ENCODE measurements at places on chromosomes 11 and 22. TPM values are rescaled to one million over a fixed set of nuclear protein-coding genes. Genes with fewer than 3 reads are reported as not detected.

- DNase-seq, result no peak
- H3K36me3 ChIP-seq, result peaks cover 51% of the 10 kb centered on the region
- no peak overlapping the region for H3K4me3 ChIP-seq
- no peak overlapping the region for H3K27ac ChIP-seq
These were observed 32.0 kb downstream of the TMEM184B start for GRCh38 chr22:38240734-38241252.

DNA sequence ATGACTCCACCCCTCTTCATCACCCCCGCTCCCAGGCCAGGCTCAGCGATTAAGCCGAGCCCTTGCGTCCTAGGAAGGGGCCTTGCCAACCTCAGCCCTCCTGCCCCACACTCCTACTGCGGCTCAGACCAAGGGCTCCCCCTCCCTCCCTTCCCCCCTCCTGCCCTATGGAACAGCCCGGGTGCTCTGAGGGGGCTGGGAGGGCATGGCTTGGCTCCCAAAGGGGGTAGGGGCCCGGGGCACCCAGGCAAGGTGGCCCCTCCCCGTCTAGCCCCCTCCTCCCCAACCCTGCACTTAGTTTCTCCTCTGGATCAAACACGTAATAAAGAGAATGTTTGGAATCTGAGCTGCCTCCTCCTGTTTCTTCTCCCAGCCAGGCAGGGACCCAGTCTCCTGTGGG is 6.3 kb downstream of the RCOR2 start:
- peaks cover 11% of the 10 kb centered on the region for H3K4me1 ChIP-seq
- no peak overlapping the region for H3K4me3 ChIP-seq
- no peak for DNase-seq
- no peaks in the 10 kb centered on the region for H3K27me3 ChIP-seq

DNA sequence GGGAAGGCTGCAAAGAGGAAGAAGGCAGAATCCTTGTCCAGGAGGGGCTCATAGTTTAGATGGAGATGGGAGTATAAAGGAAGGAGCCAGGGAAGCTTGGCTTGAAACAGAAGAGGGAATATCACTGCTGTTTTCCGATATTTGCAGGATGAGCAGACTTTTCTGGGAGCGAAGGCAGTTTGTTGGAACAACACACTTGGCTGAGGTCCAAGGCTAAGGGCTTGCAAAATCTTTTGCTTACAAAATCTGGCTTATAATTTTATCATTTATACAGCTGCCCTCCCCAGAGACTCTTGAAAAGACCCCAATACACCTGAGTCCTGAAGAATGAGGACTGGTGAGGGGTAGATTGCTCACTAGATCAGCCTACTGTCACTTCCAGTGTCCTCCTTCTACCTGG is 174.8 kb downstream of the NELL1 start:
- H3K4me1 ChIP-seq, result no peaks in the 10 kb centered on the region
- no peak overlapping the region for H3K27ac ChIP-seq
- no peak overlapping the region for H3K4me3 ChIP-seq

The UBQLNL gene
- total RNA-seq, result 0.30 TPM

The AQP11 gene
- not detected for total RNA-seq

The OR51B4 gene
- total RNA-seq, result not detected

Measured in CD4-positive, alpha-beta T cell (primary cell).